Retinal pigment epithelial cell (primary cell): ENCODE measurements at places on chromosomes 5 and 9.

GRCh38 chr9:108553111-108553635 is 302.6 kb downstream of the ACTL7B start:
- DNase-seq, result no peak

GRCh38 chr5:33944543-33945132 is 8.5 kb downstream of the RXFP3 start:
- no peak for DNase-seq

GRCh38 chr5:137462265-137462590 is 36.9 kb downstream of the SPOCK1 start:
- no peak for DNase-seq

- peak; percentile 7 for DNase-seq
Measured at GRCh38 chr5:26282190-26282589, 756.2 kb downstream of the CDH9 start.

GRCh38 chr5:72070529-72070928 is 36.7 kb upstream of the MAP1B start:
- DNase-seq, result no peak

- DNase-seq, result no peak
Measured at GRCh38 chr9:98518556-98518955, 190.2 kb downstream of the GABBR2 start.

DNA sequence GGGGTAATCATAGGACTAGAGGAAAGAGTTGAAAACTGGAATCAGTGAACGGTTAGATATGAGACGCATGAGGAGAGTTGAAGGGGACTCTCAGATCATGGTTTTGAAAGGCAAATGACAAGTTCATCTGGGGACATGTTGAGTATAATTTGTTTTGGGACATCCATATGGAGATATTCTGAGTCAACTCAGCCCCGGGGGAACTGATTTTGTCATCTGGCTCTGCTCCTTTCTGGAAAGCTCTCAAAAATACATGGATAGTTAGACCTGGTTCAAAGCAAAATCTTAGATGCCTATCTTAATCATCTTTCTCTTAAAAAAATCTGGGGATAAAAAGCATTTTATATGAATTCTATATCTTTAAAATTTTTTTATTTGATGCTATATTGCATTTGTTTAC is 161.2 kb downstream of the SNX18 start:
- no peak for DNase-seq
